GM23248 (cell line): ENCODE measurements at places on chromosomes 16 and 17.
A peak's percentile ranks its signal among the peaks of the same experiment; 100 is the strongest.

DNA sequence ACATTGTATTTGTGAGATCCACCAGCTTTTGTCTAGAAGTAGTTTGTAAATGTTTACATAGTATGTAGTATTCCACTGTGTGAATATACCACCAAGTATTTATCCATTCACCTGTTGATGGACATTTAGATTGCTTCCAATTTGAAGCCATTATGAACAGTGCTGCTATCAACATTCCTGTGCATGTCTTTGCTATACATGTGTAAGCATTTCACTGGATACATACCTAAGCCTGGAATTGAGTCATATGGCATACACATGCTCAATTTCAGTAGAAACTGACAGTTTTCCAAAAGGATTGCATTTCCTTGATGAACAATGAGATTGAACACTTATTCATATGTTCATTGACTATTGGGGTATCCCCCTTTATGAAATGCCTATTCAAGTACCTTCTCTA is 540.6 kb upstream of the SOX9 start:
- no peak for DNase-seq

- DNase-seq: peak; percentile 89
These were observed 3.8 kb downstream of the PMP22 start for GRCh38 chr17:15261258-15261801.

GRCh38 chr16:78005881-78006280 is 16.5 kb upstream of the CLEC3A start:
- DNase-seq: peak; percentile 7

DNA sequence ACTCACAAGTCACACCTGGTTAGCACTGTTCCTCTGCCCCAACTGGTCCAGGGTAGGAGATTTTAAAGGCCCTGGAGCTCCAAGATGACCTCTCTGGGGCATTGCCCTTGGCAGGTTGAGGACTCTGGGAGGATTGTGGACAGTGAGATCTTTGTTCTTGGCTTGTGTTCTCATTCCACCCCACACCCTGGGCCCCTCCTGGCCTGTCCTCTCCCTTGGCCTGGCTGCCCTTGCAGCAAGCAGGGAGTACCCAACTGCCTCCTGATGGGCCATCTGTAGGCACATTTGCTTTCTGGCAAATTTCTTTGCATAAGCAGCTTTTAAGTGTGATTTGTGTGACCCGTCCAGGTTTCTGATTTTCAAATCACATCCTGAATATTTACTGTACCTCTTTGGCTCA is 239.6 kb downstream of the UTP18 start:
- no peak for DNase-seq

- DNase-seq: peak; percentile 52
These were observed 8.3 kb downstream of the ANKRD40 start for GRCh38 chr17:50699410-50699809.

DNA sequence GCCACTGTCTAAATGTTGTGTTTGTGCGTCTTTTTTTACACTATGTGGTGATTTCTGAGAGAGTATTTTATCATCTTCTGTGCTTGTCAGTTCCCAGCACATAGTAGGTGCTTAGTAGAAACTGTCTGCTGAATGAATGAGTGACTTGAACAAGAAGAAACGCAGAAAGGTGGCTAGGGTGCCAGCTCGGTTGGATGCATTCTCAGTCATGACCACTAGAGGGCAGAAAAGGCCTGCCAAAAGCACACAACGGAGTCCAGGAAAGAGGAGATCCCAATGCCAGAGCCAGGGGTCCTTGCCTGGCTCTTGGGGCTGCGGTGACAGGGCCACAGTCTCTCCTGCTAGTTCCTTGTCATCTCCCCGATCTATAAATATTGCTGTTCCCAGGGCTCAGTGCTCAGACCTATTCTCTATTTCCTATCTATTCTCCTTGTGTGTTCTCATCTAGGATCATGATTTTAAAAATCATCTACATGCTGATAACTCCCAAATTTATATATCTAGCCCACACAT is 57.3 kb upstream of the CCL1 start:
- DNase-seq: peak; percentile 56

GRCh38 chr17:65684631-65685030 is 123.2 kb upstream of the AXIN2 start:
- peak; percentile 63 for DNase-seq
